ENCODE measurements at places on chromosomes 1 and 21.

- DNase-seq = no peak
Measured at GRCh38 chr1:210467440-210468043, 138.8 kb downstream of the HHAT start.

DNA sequence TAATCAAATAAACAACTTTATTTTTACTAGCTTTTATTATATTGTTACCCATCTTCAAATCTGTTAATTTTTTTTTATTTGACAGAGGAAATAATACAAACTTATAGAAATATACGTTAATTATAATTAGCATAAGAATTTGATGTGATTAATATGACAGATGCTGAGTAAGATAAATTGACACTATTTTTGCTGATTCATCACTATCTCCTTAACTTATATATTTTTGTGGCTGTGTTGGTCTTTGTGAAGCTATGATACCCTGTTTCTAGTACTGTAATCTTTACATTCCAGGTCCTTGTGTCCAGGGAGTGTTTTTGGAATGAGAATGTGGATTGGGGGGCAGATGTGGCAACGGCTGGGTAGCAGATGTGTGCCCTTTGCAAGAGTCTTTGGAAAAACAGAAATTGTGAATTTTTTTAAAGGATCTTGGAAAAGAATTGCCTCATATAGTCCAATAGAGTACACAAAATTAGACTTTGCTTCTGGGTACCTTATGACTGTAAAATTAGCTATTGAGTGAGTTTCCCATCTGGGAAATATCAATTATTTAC is 102.6 kb downstream of the KCNK2 start:
- no peak for DNase-seq

DNA sequence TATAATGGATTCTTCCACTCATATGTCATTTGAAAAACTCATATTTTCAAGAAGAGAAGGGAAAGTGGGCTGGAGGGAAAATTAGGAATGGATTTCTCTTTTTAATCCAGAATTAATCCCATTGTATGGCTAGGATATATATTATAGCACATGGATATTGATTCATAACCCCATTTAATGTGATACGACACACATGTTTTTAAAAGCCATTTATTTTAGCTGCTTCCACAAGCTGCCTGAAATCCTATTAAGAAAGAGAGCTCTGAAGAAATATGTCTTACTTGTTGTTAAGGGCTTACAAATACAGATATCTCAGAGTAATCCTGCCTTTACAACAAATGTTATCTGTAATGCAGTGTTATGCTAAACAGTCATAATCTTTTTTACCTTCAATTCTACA is 598.6 kb downstream of the AMY1C start:
- DNase-seq = no peak

DNA sequence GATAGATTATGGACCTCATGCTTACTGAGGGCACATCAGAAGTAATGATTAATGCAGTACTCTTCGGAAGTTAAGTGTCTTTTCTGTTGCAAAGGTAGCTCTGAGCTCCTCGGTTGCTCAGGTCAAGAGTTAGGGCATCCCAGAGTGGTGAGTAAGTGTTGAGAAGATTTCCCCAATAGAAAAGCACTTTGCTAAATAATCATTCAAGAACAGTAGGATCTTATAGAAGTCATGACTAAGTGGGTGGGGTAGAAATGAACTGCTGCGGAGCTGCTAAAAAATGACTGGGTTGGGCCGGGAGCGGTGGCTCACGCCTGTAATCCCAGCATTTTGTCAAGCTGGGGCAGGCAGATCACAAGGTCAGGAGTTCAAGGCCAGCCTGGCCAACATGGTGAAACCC is 648.6 kb upstream of the CAMK1G start:
- DNase-seq = no peak

- no peak for DNase-seq
Measured at GRCh38 chr1:20349561-20349960, 58.9 kb downstream of the VWA5B1 start.

- DNase-seq = no peak
Measured at GRCh38 chr1:30274976-30275621, 448.3 kb downstream of the MATN1 start.

GRCh38 chr1:118147522-118147921 is 37.5 kb downstream of the SPAG17 start:
- DNase-seq = peak; percentile 82

- no peak for DNase-seq
Measured at GRCh38 chr1:234989019-234989418, 139.6 kb downstream of the TOMM20 start.

Data from NCI-H226 (cell line).